Activated CD4-positive, alpha-beta T cell treated with anti-CD3 and anti-CD28 coated beads, Interleukin-2, Interleukin-4, amounts not matched to agents 100 ng/mL and 50 ng/mL, durations not matched to agents 16 hours and 8 hours (primary cell): ENCODE measurements at places on chromosomes 7 and 10.

DNA sequence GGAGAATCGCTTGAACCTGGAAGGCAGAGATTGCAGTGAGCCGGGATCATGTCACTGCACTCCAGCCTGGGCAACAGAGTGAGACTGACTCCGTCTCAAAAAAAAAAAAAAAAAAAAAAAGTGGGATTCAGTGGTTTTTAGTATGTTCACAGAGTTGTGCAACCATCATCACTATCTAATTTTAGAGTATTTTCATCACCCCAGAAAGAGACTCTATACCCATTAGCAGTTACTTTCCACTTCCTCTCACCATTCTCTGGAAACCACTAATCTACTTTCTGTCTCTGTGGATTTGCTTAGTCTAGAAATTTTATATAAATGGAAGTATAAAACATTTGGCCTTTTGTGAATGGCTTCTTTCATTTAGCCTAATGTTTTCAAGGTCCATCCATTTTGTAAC is 113.4 kb downstream of the ST7 start:
- no peak for DNase-seq

DNA sequence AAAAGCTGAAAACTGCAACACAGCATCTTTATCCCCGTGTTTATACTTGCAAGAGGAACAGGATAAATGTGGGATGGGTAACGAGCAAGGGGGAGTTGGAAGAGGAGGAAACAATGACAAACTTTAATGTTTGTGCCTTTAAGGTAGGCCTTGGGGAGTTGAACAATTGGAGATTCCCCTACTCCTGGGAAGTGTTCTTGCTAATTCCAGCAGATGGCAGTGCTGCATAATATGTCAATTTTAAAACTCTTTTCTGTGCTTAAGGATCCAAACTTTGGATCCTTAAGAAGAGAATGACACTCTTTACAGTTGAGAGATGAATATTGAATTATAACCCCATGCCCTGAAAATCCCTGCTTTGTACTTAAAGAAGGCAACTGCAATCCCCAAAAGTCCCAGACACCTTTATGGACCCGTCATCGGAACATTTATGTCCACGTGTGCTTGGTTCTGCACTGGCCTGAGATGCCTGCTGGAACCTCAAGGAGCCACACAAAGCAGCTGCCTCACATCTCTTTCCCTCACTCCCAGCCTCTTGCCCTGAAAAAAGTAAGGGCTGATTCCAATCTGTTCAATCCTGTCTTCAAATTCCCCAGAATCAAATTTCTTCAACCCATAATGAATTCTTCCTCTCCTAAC is 12.0 kb downstream of the IFIT5 start:
- peak; percentile 27 for DNase-seq

- DNase-seq: no peak
Observed at GRCh38 chr10:130774871-130775270, 536.6 kb downstream of the TCERG1L start.

DNA sequence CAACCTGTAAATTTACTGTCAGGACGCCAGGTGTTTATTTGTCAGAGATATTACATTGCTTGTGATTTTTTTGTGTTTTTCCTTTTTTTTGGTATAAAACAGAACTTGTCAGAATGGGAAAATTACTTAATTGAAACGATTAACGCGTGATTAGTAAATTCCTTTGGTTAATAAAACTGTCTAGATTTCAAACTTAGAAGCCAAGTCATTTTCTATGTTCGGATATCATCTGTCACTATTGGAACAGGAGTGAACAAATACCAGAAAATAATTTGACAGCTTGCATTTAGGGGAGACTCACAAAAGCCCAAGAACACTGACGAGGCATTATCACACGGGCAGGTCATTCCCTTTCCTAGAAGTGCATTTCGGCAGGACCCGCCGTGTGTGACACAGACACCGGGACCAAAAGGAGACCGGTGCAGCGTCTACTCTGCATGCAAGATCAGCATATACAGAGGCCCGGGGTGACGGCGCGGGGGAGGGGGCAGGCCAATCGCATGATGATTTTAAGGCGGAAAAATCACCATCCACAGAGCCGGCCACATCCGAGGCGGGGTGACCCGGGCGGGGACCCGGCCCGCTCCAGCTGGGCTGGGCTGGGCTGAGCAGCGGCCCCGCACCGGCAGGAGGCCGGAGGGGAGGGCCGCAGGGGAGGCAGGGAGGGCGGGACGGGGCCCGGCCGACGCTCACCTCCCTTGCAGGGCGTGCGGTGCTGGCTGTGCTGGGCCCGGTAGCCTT is 841 bp downstream of the GLUD1 start:
- peak; percentile 78 for DNase-seq

DNA sequence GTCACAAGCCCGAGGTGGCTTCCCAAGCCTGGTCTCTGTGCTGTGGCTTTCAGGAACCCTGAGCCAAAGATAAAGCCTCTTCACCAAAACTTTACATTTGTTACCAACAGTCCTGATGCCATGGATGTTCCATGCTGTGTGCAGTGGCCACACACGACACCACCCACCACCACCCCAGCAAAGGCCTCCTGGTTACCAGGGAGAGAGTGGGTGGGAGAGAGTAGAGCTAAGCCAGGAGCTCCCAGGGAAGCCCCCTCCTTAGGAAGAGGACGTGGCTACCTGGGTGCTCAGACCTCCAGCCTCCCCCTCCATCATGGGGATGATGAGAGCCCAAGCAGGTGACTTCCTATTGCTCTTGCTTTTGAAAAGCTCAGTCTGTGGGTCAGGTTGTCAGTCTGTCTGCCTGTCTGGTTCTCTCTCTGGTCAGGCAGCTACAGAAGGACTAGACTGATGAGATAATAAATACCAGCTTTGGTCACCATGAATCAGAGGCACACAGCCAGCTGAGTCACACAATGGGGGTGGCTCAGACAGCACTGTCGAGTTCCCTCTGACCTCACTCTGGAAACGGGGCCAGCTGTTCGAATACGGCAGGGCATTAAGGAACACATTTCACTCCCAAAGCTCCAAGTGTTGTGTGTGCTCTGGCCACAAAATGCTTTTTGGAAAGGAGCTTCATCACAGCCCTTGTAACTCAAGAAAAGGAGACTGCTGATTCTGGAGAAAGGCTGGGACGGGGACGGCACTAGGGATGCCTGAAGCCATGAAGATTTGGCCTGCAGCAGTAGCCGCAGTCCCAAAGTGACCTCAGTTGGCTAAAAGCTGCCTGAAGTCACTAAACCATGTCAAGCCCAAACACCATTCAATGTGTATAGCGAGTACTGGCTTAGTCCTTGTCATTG is 166.0 kb downstream of the FANK1 start:
- no peak for DNase-seq
